ENCODE measurements at places on chromosomes 13 and 19. TPM values are rescaled to one million over a fixed set of nuclear protein-coding genes. Genes with fewer than 3 reads are reported as not detected.

Gene TLE2
- 68.6 TPM for polyA plus RNA-seq

DNA sequence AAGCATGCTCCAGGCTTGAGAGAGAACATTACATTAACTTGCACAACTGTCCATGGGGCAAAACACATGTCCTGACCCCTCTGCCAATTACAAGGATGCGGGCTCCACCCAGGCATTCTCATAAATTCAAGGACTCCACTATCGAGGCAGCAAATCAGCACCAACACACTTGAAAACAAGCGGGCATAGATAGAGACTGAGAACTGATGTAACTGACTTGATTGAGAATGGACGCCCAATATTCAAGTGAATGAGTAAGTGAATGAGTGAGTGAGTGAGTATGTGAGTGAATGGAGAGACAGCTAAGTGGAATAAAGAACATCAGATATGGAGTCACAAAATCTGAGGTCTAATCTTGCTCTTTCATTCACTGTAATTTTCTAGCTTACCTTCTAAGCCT is 75.0 kb upstream of the VSTM2B start:
- DNase-seq, result no peak

Gene FSD1
- polyA plus RNA-seq, result not detected

Gene FCGBP
- polyA plus RNA-seq, result 2.1 TPM

DNA sequence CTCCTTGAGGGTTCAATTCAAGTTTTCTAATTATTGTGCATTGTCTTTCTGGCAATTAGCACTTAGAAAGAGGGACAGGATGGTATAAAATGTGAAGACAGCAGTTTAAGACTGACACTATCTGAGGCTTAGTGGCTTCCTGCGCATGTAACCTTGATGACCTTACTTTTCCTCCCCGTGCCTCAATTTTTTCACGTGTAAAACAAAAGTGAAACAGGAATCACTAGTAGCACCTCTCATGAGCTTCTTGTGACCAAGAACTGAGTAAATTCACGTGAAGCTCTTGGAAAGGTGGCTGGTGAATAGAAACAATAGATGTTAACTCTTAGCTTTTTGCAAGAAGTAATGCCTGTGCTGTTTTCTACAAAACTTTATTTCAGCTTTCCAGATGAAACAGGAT is 233.9 kb downstream of the LMO7 start:
- no peak for DNase-seq

DNA sequence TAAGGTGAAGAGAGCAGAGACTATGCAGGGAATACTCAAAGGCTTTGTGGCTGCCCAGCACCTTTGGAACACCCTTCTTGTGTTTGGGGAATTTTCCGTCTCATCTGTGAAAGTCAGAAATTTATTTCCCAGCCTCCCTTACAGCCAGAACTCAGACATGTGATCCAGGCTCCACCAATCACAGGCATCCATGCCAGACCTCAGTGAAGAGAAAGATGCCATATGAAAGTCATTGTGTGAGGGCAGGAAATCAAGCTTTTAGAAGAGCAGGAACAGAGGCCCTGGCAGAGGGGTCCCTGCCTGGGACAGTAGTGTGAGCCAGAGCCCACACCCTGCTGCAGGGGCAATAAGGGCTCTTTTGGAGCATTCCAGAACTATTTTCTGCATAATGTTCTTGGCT is 12.1 kb downstream of the CCDC70 start:
- no peak for DNase-seq

DNA sequence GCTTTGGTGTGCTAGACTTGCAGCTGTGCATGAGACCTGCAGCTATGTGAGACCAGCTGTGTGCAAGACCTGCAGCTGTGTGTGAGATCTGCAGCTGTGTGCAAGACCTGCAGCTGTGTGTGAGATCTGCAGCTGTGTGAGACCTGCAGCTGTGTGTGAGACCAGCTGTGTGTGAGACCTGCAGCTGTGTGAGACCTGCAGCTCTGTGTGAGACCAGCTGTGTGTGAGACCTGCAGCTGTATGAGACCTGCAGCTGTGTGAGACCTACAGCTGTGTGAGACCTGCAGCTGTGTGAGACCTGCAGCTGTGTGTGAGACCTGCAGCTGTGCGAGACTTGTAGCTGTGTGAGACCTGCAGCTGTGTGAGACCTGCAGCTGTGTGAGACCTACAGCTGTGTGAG is 6.7 kb upstream of the DCUN1D2 start:
- no peak for DNase-seq

Gene CEACAM4
- 0.16 TPM for polyA plus RNA-seq

Gene ZNF536
- 2.5 TPM for polyA plus RNA-seq

Gene ZNF749
- polyA plus RNA-seq, result 1.9 TPM

DNA sequence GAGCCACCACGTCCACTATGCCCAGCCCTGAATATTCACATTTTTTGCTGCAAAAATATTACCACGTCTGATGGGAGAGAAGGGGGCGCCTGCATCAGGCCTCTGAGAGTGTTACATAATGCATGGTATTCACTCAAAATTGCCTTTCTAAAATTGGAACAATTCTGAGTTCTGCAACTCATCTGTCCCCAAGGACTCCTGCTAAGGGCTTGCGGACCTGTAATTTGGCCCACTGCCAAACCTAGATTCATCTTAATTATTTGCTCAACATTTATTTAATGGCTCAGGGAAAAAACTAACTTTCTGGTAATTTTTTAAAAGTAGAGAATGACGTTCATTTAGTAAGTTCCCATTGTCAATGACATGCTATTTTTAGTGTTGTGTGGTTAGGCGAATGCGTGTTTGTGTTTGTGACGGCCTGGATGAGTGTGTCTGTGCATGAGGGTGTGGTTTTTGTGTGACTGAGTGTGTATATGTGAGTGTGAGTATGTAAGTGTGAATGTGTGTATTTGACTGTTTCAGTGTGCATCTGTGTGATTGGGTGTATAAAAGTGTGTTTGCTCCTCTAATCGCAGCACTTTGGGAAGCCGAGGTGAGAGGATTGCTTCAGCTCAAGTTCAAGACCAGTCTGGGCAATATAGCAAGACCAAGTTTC is 8.8 kb downstream of the INAFM1 start:
- DNase-seq, result no peak

GRCh38 chr13:106344342-106344741 is 191.1 kb downstream of the EFNB2 start:
- no peak for DNase-seq

GRCh38 chr13:46173656-46174055 is 8.3 kb downstream of the LCP1 start:
- no peak for DNase-seq

- peak; percentile 56 for DNase-seq
Measured at GRCh38 chr19:15187026-15188007, 13.5 kb downstream of the NOTCH3 start.

DNA sequence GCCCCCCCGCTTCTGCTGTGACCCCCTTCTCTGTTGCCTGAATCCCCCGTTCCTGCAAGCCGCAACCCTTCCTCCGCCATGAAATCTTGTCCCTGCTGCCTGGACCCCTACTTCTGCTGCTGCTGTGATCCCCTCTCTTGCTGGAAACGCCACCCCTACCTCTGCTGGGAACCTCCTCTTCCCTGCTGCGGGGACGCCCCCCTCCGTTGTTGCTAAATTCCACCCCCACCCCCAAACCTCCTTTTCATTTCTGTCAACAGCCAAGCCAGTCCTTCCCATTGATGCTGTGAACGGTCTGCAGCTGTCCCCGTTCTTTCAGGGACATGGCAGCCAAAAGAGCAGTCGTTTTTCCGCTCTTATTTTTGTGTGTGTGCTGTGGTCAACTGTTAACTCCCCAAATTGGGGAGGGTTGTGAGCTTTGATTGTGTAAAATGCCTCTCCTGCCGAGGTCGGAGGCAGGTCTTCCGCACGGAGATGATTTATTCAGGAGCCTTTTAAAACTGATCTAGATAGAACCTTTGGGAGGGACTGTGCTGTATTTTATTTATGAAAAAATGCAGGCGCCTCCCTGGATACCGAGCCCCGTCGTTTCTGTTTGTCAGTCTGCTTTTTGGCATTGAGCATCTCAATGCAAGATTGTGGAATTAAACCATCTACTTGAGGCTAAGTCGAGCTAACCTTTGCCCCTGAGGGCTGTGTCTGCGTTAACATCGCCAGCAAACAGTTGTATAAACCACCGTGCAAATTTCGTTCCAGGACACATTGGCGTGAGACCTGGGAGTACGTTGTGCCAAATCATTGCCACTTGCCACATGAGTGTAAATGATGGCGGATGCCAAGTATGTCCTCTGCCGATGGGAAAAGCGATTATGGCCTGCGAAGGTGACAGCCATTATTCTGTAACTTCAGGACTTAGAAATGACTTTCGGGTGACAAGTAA is 27.9 kb upstream of the NDUFS7 start:
- DNase-seq, result peak; percentile 69

Measured in right cardiac atrium (tissue), 5 donors.